ENCODE measurements at places on chromosomes 3 and 15. TPM values are rescaled to one million over a fixed set of nuclear protein-coding genes. Genes with fewer than 3 reads are reported as not detected.

Gene COL6A5
- under 0.01 TPM for total RNA-seq

DNA sequence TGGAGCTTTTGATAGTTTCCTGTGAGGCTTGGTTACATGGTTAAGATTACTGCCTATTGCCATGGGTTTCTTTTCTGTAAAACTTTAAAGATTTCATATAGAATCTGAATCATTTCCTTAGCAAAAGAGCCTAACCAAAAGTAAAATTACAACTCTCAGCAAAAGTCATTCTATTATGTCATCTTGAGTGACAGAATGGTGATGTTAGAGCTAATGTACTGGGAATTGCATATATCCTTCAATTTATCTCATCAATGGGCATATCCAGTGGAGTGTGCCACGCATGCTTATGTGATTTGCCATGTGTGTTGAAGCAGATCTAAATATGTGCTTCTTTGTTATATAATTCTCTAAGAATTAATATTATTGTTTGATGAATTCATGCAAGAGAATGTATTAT is 212.1 kb downstream of the ROBO1 start:
- DNase-seq = no peak

DNA sequence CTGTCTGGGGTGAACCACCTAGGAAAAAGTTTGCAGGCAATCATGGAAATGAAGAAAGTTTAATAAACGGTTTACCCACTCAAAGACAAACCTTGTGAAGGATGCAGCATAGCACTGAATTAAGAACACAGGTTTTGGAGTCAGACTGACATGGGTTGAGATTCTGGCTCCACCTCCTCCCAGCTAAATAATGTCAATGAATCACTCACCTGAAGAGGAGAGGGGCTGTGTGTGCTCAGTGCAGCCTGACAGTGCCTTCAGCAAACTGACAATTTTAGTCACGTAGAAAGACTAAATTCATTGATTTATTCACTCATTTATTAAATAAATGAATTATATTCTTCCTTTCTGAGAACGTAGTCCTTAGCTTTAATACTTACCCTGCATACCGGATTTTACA is 18.9 kb downstream of the NR1I2 start:
- DNase-seq = no peak

Gene CATSPER2
- 0.29 TPM for total RNA-seq

GRCh38 chr3:65538101-65538500 is 500.6 kb downstream of the MAGI1 start:
- no peak for DNase-seq

DNA sequence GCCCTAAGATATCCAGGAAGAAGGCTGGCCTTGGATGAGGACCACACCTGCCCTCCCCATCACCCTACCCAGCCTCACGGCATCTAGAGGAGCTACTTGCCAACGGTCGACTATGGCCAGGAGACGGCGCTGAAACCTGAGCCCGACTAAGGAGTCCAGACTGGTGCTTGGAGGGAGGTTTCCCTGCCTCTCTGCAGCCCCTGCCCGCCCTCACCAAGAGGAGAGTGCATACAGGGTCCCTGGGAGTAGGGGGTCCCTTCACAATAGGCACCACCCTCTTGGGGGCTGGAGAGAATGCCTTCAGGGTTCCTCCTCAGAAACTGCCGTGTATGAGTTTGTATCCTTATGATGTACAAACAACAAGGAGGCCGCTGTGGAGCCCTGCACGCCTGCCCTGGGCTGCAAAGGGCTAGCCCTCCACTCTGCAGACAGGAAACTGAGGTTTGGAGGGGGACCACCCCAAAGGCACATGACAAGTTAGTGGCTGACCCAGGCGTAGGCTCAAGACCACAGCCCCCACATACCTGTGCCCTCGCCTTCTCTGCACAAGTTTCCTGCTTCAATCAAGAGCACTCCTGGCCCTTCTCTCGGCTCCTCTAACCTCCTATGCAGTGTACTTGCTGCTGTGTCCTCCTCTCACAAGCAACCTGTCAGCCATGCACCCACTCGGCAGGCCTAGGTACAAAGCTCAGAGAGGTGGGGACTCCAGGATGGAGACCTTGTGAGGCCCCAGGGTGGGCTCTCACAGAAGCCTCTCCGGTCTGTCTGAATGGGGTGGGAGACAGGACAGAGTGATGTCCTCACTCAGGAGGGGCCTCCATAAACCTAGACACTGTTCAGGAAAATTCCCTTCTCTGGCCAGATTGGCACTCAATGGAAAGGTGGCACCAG is 7.4 kb downstream of the KLF15 start:
- no peak for DNase-seq

DNA sequence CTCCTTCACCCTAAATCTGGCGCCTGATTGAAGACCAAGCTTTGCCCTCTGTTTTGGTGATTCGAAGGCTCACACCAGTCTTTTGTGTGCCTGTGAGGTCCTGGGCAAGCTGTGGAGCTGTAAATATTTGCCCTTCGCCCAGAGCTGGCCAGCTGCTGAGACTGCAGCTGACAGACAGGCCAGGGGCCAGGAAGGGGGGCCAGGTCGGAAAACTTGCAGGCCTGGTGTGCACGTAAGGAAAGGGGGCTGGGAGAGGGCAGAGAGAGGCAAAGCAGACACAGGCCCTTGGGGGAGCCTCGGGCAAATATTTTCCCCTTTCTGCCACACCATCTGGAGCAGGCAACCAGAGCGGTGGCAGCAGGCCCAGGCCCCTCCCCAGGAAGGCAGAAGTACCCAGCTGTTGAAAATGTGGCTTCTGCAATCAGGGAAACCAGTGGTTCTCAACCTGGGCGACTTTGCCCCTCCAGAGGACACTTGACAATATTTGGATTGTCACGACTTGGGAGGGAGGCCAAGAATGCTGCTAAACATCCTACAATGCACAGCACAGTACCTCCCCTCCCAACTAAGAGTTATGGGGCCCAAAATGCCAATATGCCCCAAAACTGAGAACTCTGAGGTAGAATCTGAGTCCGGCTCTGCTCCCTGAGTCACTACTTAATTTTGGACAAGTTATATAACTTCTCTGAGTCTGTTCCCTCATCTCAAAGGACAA is 2.5 kb downstream of the PDZRN3 start:
- DNase-seq = peak; percentile 33

DNA sequence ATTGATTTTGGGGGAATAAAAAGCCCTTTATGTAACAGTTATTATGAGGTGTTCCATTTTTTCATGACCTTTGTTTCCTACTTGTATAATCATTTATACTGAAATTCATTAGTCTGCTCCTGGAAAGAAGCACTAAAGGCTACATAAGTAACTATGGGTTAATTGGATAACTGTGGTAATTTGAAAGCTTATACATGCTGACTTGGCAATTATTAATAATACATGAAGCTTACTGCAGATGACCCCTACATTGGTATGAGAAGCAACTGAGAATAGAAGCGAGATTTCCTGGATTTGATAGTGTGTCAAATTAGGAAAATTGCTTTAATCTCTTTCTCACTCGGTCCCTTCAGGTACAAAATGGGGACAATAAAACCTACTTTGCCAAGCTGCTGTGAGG is 658.0 kb downstream of the ROBO1 start:
- DNase-seq = no peak

- DNase-seq = no peak
Observed at GRCh38 chr3:126465928-126466544, 9.7 kb downstream of the ZXDC start.

GRCh38 chr3:25618028-25618427 is 46.7 kb downstream of the TOP2B start:
- DNase-seq = no peak

- DNase-seq = peak; percentile 90
Observed at GRCh38 chr3:15610082-15610759, 8.7 kb downstream of the BTD start.

DNA sequence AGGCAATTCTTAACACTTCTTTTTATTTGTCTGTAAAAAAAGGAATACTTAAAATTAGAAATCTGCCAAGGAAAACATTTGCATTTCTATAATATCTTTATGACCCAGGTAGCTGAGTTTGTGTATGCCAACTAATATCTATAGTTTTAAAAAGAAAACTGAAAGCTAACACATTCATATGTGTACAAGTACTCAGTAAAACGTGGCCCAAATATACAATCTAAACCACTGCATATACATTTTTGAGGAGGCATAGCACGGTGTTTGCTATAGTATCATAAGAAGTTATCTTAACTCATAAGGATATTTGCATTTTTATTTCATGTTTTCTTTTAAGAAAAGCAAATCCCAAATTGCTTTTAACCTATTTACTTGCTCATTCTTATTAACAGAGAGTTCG is 172.7 kb downstream of the ZBTB20 start:
- DNase-seq = no peak

DNA sequence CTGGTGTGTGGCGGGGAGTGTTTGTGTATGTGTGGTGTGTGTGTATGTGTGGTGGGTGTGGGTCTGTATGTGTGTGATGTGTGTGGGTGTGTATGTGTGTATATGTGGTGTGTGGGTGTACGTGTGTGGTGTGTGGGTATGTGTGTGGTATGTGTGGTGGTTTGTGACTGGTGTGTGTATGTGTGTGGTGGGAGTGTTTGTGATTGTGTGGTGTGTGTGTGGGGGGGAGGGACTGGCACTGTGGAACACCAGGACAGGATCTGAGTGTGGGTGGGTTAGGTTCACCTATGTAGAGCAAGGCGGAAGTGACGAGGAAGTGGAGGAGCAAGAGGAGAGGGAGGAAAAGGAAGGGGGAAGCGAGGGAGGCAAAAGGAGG is 510.8 kb downstream of the SHQ1 start:
- no peak for DNase-seq

DNA sequence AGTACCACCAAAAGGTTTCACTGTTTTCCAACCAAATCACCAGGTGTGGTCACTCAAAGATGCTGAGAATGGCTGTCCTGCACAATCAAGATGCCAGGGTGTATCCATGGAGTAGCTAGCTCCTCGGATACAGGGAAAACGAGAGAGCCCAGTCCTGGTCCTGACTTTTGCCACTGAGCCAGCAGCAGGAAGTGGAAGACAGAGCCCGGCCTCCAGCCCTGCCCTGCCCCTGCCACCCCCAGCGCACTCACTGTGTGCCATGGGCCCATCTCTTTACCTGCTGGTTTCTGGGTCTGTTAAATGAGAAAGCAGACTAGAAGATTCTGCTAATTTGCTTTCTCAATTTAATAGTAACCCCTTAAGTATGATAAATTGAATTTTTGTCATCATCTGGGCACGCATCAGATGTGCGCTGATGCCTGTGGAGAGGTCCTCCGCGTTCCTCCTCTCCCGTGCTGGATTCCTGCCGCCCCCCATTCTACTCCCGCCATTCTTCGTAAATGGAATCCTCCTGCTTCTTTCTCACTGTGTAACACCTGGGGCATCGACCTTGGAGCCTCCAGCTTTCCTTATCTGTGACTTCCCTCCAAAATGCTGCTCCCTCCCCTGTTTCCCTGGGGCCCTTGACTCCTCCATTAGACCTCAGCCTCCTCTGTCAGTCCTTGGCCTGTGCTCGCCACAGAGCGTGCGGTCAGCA is 18.0 kb downstream of the TNFAIP8L3 start:
- DNase-seq = no peak

Gene NR2E3
- total RNA-seq = not detected

- peak; percentile 91 for DNase-seq
Observed at GRCh38 chr15:79640206-79640605, 208.1 kb downstream of the MINAR1 start.

- DNase-seq = no peak
Observed at GRCh38 chr15:65971741-65971995, 102.4 kb downstream of the RAB11A start.

DNA sequence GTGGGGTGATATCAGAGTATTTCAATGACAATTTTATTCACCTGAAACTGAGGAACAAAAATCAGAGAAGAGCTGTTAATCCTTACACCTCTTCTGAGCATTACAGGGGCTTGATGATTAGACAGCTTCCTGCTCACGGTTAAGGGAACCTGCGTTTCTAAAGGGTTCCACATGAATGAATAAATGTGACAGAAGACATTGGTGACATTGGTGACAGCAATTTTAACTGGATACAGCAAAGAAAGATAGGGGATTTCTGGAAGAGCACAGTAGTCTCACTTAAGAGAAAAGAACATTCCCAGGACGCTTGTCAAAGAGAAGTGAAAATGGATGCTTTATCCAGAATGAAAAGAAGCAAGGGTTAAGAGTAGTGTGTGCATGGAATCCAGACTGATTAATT is 235.9 kb upstream of the CNTN3 start:
- no peak for DNase-seq

DNA sequence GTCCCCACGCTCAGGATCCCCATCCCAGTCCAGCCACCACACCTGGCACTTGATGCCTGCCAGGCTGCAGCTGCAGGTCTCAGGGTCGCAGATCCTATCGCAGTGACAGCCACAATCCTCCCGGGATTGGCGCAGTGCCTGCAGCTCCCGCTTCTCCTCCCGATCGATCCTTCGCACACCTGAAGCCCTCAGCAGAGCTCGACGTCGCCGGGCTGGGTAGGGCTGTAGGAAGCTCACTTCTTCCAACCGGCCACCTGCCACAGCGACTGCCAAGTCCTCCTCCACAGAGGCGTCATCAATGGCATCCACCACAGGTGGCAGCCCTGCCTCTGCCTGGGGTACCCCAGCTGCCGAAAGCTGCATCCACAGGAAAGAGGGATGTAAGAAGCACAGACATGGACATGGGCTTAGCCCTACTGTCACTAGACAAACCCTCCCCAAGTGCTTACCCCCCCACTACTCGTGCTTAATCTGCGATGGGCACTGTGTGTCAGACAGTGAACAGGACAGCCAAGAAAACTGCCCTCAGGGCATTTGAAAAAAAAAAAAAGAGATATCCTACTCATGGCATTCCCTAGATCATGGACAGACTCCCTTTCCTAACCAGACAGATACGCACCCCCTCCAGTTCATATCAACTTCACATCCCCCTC is 9.2 kb downstream of the CSRNP1 start:
- no peak for DNase-seq

DNA sequence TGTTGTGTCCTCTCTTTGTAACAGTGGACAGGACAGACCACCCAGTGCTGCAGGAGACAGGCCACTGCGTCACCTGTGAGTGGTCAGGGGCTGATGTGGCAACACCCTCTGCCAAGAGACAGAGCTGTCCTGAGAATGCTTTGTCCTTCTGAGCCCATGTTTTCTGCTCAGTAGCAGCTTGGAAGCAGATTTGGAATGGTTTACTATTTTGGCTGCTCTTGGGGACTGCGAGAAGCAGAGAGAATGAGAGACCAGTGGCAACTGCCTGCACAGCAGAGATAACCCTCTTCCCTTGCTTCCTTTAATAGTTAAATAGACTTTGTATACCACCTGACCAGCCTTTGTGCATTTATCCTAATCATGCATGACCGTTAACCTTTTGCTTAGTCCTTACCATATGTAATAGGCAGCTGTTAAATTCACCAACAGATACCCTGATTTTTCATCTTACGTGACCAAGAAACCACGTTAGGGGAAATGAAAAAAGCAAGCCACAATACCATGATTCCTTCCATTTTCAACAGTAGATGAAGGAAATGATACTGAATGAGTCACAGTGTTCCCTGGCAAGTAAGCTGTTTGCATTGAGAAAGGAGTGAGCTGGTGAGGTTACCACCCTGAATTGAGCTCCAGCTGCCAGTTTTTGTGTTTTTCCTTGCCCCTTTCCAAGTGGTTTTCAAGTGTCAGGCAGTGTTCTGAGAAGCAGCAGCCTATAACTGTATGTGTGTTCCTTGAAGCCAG is 35.5 kb downstream of the B3GALNT1 start:
- DNase-seq = peak; percentile 88

Gene GOLGA8T
- not detected for total RNA-seq

GRCh38 chr3:12489832-12490231 is 5.6 kb downstream of the TSEN2 start:
- DNase-seq = peak; percentile 68

- DNase-seq = peak; percentile 74
Observed at GRCh38 chr15:44147636-44148035, 47.4 kb downstream of the FRMD5 start.

Measured in LHCN-M2 (cell line).